ENCODE measurements at places on chromosomes 4 and X.
A peak's percentile ranks its signal among the peaks of the same experiment; 100 is the strongest.

GRCh38 chrX:104195013-104195412, 28.8 kb downstream of the FAM199X start:
- no peak for DNase-seq

DNA sequence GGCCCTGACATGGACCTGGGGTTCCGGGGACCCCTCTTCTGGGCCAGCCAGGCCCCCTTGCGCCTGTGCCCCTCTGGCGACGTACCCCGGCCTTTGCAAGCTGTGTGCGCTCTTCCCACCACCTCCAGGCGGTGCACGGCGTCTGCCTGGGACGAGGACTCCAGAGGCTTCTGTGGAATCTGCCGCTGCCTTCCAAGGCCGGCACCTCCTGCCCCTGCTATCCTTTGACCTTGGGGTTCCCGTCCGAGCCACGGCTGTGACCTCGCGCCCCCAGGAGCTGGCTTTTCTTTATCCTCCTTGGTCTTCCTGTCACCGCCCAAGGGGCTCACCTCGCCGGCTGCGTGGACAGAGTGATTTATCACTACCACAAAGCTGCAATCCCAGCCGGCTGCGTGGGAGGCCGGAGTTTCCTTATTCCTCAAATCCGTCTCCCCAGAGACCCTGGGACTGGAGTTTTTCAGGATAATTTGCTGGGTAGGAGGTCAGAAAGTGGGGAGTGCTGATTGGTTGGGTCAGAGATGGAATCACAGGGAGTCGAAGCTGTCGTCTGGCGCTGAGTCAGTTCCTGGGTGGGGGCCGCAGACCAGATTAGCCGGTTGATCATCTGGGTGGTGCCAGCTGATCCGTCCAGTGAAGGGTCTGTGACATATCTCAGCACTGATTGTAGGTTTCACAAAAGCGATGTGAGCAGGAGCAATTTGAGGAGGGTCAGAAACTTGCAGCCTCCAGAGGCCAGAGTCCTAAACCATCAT, 19.8 kb upstream of the PLCXD1 start:
- no peak for DNase-seq

DNA sequence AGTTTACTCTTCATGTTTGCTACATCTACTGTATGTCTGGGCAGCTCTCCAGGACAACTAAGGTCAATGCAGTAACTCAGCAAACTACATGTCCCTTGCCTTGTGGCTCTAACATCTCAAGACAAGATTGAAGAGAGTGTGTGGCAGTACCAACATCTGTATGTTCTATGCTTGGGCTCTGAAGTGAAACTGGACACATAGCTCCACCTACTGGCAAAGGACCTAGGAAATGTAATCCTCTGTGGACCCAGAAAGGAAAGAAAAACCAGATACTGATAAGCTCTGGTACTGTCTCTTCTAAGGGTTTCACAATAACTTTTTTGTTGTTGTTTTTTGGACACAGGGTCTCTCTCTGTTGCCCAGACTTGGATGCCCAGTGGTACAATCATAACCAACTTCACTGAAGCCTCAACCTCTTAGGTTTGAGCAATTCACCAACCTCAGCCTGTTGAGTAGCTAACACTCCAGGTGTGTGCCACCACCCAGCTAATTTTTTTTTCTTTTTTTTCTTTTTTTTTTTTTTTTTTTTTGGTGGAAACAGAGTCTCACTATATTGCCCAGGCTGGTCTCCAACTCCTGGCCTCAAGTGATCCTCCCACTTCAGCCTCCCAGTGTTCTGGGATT, 64.1 kb downstream of the QDPR start:
- DNase-seq = peak; percentile 77

DNA sequence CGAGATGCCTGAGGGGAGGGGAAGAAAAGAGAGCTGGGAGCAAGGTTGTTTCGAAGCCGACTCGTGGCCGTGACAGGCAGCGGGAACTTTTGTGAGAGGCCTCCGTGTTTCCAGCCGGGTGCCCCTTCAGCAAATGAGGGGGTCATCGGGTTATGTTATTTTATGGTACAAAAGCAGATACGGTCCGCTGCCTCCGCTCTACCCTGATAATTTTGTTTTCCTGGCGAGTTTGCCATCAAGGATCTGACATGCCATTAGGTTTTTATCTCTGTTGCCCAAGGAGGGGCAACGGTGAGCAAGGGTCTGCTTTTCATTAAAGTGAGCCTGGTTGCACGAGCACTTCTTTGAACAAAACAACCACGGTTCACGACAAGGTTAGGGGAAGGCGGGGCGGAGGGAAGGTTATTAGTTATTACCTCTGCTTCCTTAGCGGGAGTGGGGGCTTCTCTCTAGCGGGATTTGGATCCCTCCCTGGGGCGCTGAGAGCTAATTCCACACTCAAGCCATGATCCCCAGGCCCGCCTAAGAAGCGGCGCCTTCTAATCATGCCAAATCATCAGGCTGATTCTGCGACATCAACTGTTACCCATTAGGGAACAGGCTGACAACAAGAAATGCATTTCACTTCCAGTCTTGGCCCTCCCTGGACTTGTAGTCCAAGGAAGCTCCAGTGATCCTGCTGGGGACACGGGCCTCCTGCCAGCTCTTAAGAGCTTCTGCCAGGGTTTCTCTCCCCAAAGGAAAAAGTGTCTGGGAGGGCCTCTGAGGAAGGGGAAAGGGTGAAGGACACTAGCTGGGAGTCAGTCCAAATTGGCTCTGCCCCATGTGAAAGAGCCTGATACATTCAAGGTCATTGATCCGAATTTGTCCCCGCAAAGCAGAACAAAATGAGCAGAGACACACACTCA, 617.7 kb downstream of the MID1IP1 start:
- no peak for DNase-seq

DNA sequence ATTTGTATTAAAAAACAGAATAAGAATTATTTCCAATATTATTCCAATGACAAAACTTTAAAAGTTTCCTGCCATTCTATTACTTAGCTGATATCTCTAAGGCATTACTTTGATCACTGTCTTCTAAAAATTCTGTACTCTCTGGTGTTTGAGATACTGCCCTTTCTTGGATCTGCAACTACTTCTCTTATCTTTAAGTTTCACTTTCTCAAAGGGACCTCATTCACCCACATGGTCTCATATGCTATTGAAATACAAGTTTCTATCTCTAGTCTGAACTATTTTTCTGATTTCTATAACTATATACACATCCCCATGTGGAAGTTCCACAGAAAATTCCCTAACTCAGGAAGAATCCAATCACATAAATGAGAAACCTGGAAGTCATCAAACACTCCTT, 22.2 kb downstream of the TMPRSS11E start:
- no peak for DNase-seq

- DNase-seq = peak; percentile 99
These were observed 392.8 kb downstream of the GPM6A start for GRCh38 chr4:175419236-175419718.

Measured in astrocyte of the spinal cord (primary cell).